Stimulated activated CD4-positive, alpha-beta T cell treated with anti-CD3 and anti-CD28 coated beads, Interleukin-1b, Interleukin-23, amount 100 ng/mL, for 4 hours (primary cell): ENCODE measurements at places on chromosomes 16 and 17.

DNA sequence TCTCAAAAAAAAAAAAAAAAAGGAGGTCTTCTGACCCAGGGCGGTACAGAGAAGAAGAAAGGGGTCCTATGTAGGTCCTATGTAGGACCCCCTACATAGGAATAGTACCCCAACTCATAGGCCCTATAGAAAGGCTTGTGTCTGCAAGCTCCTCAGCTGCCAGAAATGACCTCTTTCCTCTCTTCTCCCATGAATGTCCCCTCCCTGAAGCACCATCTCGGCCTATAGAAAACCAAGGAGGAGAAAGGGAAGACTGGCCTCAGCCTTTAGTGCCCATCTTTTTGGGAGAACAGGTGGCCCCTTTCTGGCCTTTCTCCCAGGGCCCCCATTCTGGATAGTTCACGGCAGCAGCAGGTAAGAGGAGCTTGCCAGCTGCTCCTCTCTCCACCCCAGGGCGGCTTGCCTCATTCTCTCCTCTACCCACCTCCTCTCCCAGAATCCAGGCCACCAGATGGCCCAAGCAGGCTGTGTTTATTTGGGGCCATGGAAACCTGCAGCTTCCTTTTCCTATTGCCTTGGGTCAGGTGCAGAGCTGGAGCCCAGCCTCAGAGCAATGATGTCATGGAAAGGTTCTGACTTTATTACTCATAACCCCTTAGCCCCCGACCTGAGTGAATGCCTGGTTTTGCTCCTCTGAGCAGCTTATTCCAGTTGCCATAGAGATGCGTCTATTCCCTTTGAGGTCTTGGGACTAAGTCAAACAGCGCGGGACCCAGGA is 1.6 kb upstream of the MRPL58 start:
- no peak for DNase-seq

DNA sequence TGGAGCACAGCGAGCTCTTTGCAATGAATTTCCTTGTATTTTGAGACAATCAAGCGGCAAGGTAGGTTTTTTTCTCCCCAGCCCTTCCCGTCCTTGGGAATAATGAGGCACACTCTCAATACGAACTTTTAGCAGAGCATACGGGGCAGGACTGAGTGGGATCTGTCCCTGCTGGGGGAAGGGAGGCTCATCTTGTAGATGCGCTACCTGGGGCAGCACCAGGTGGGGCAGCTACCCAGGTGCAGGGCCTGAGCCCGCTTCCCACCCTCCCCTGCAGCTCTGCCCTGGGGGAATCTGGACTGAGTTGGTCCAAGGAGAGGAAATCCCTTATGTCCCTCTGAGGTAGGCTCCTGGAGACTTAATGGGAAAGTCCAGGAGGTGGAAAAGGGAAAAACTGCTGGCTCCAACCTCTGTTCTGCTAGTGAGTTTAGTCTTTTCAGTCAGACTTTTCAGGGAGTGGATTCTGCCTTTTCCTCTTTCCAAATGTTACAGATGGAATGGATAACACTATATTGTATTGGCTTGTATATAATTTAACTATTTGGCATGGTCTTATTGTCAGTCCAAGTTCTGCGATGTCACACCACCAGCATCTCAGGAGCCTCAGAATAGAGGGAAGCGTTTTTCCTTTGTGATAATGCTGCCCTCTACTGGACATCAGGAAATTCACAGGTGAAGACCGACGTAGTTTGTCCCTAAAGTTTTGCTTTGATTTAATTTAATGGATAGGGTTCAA is 9.6 kb upstream of the CES1 start:
- peak; percentile 4 for DNase-seq

- no peak for DNase-seq
These were observed 8.6 kb upstream of the ANKFY1 start for GRCh38 chr17:4272213-4272971.

GRCh38 chr16:80317599-80318037 is 223.2 kb upstream of the DYNLRB2 start:
- no peak for DNase-seq

DNA sequence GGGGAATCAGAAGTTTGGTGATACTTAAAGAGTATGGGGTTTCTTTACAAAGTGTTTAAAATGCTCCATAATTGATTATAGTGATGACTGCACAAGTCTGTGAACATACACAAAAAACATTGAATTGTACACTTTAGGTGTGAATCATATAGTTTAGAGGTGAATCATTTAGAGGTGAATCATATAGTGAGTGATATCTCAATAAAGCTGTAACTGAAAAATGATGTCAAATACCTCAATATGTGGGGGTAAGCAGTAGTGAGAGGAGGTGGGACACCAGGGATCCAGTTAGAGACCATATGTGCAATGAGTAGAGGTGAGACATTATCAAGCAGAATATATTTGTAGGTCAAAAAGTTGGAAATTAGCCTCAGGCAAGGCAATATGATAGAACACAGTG is 264.5 kb downstream of the PMP22 start:
- DNase-seq = no peak

GRCh38 chr17:22253007-22253406 is 560.7 kb downstream of the KCNJ18 start:
- DNase-seq = no peak

GRCh38 chr17:30449480-30449879 is 27.7 kb upstream of the GOSR1 start:
- no peak for DNase-seq
